CMK (cell line): ENCODE measurements at places on chromosomes 4 and X.

DNA sequence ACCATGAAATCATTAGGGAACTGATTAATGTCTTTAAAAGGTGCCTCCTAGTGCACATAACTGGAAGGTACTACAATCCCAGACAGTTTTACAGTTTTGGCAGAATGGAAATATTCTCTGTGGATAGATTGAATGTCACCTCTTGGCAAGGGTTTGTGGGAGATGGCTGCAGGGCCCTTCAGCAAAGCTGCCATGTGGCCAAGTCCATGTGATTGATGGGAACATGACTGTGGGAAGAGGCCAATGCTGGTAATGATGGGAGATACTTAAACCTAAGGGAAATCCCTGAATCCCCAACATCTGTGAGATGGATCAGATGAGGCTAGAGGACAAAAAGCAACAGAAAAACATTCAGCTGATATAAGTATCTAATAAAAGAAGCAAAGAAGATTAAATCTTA, 493.7 kb downstream of the MAGEE1 start:
- no peak for DNase-seq

DNA sequence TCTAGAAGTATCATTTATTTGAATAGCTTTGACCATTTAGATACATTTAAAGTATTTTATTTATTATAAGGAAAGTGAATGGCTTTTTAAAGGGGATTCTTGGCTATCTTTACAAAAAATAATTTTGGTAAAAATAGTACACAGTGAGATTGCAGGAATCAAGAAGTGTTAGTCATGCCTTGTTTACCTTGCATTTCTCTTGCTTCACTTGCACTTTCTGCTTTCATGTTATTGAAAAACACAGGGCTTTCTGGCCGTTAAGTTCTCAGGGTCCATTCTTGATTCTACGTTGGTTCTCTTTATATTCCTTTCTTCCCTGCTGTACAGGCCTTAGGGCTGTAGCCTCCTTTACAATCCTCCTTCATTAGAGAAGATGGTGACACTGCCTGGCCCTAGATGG, 21.8 kb upstream of the SEC24D start:
- no peak for DNase-seq

DNA sequence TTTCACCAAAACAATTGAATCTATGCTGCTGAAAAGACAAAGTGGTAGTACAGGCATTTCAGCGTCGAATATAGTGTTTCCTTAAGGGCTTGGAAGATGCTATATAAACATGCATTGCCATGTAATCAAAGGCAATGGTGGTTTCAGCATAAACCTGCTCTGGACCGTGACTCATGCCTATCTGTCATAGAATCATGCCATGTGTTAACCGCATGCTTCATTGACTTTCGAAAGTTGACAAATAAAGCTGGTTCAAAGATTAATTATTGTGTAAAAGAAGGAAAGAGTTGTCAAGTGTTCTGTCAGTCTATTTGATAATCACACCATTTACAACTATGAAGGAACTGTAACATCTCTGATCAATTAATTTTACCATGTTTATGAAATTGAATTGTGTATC, 83.2 kb downstream of the FUNDC1 start:
- no peak for DNase-seq

- no peak for DNase-seq
These were observed 669.8 kb downstream of the IQCM start for GRCh38 chr4:149145803-149146202.

GRCh38 chr4:183200453-183200852, 101.4 kb downstream of the WWC2 start:
- DNase-seq = no peak

DNA sequence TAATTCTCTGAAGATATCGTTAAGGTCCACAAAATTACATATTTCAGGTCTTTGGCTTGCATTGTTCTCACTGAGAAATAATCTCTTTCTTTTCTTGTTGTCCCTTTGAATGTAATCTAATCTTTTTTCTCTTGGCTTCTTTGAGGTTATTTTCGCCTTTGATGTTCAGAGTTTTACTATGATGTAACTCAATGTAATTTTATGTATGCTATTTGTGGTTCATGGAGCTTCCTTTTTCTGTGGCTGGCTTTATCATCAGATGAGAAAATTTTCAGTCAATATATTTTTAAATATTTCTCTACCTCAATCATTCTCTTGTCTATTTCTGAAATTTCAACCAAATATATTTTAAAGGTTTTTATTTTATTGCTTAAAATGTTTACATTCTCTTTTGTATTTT, 672.2 kb downstream of the TRAM1L1 start:
- no peak for DNase-seq

GRCh38 chr4:146143888-146144287, 31.6 kb upstream of the LSM6 start:
- no peak for DNase-seq

DNA sequence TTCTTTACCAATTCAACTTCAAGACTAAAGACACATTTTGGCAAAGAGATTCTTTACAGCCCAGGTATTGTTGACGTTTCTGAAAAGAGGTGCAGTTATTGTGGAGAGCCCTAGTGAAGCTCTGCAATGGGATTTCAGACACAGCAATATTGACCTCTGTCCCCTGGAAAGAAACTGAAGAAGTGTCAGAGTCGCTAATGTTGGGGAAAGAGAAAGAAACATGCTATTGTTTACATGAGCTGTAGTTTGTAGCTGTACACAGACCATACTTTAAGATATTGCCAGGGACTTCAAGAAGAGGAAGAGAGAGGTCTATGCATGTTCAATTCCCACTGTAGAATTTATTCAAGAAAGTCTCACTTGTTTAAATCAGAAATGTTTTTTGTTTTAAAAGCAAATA, 497.3 kb upstream of the BOD1L1 start:
- no peak for DNase-seq

DNA sequence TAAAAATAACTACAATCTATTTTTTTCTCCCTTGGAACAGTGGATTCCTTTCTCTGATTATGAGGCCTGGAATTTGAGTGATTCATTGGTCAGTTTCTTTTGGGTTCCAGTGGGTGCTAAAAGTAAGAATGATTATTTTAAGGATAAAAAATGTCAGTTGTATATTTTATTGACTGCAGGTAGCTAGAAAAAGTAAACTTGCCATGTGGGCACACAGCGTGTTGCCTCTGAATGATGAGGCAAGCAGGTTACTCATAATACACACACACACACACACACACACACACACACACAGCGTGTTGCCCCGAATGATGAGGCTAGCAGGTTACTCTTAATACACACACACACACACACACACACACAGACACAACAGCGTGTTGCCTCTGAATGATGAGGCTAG, 13.8 kb downstream of the GALNT7 start:
- DNase-seq = no peak

DNA sequence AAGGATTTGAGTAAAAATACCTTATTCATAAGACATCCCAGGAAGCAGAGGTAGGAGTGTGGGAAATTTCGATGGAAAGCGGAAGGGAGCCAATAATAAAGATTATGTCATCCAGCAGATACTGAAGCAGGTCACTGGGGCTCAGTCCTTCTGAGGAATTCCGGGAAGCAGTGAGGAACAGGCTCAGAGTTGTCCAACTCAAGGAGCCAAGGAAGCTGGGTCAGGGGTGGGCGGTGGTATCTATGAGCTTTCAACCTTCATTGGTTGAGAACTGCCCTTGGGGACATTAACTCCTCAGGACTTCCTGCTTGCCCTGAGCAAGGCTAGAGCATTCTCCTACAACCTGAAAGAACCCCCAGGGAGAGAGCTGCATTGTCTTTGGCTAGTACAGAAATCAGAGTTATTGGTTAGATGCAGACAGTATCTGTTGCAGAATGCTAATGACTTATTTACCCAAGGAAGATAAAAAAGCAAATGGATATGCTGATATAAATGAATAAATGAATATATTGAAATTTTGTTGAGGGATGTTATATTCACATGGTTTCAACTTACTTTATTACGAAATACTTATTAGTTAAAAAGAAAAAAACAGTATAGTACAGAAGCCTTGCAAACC, 68.2 kb downstream of the DMP1 start:
- no peak for DNase-seq

DNA sequence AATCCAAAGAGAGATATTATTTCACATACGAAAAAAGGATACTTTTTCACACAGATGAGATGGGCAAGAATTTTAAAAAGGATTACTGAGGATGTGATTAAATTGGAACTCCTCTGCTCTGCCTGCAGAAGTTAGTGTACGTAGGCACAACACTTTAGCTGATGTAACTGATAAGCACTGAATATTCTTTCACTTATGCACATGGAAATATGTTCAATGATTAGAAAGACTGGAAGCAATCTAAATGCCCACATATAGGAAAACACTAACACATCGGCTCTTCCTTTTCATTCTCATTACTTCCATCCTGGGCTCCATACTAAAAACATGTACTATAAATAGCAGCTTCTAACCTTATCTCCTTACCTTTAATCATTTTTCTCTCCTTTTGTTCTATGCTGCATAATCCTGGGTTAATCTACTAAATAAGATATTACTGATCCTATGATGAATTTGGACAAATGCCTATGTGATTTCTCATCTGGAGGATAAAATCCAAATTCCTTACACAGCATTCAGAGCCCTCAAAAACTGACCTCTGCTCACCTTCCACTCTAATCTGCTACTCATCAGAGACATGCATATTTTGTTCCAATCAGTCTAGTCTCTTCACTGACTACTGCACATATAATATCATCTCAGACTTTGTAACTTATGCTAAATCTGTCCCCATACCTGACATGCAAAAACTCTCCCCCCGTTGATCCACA, 197.8 kb downstream of the PDGFC start:
- no peak for DNase-seq

DNA sequence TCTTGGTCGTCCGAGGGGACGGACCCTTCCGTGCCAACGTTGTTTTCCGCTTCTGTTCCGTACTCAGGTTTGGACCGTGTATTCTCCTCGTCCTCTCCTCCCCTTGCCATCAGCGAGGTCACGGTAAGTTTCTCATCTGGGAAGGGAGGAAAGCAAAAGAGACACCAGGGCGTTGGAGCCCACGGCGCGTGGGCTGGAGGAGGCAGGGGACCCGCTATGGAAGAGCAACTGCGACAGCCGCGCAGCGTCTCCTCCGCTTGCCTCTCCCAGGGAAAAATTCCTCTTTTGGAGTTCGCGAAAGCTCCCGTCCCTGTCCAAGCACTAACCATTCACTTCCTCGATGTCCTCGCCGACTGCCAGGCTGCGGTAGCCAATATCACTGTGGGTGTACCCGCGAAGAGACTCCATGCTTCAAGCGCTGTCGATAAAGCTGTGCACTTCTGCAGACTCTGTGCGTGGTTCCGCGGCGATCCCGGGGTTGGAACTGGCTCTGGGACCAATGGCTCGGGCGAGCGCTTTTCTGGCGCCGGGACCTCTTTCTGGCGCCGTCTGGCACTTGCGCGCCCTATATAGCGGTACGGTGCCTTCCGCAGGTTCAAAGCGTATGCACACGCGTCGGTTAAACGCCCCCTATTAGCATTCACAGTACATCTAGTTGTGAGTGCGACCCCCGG, at the start of gene ESX1:
Gene ESX1, minus strand, starts transcription at position 492 of the 674 bp plus-strand sequence. Its CDS starts 84 bp downstream, at position 408.
- DNase-seq = no peak

GRCh38 chrX:314781-315595, 3.6 kb downstream of the GTPBP6 start:
- no peak for DNase-seq

- DNase-seq = no peak
These were observed 7.7 kb downstream of the SCML1 start for GRCh38 chrX:17744896-17745523.

DNA sequence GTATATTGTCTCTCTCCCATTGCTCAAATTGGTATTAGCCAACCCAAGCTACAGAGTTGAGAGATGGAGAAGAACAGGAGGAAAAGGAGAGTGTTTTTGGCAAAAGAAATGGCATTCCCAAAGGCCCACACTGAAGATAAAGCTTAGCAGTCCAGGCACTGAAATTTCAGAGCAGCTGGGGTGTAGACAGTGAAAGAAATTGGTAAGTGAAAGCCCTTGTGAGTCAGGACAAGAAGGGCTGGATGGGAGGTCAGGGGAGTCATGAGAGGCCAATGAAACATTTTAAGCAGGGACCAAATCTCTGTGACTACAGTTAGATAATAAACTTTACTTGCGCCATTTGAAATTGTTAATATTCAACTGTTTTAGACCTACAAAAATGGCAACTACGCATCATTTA, 177.7 kb downstream of the ADAMTS3 start:
- DNase-seq = no peak
